ENCODE measurements at places on chromosomes 5 and 9. TPM values are rescaled to one million over a fixed set of nuclear protein-coding genes. Genes with fewer than 3 reads are reported as not detected.

DNA sequence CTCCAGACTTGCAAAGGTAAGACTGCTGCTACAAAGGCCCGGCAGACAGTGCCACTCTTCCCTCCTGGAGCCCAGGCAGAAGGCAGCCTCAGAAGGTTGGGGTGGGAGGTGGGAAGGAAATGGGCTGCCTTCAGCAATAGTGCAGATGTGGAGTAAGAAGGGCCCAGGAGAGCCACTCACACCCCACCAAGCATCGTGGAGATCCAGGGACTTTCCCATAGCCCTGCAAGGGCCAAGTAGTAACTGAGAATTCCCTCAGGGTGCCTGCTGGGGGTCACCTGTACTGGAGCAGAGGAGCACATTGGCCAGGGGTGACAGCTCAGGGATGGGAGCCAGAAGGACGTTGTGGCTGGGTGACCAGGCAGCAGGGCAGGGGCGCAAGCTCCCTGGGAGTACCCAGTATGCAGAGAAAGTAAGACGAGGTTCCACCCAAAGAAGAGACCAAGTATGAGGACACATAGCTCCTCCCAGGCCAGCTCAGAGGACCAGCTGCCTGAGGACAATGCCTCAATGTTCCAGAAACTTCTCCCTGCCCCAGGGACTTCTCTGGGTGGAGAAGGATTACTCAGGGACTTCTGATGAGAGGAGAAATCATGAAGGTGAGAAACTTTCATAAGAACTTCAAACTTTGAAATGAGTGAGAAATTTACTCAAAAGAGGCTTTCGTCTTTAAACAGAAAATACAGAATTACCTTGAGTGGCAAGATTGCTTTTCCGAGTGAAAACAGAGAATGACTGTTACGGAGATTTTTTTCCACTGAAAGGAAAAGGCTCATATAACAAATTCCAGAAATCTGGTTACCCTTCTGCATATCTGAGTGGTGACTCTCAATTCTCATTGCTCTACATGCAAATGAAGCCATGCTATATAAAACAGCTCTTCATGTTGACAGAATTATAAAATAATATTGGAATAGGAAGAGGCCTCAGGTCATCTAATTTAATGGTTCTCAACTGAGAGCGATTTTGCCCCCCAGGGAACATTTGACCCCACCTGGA lies 87.9 kb upstream of the TRIO start:
- no peaks in the 10 kb centered on the region for H3K27me3 ChIP-seq
- no peaks in the 10 kb centered on the region for H3K36me3 ChIP-seq
- no peaks in the 10 kb centered on the region for H3K4me1 ChIP-seq
- H3K4me3 ChIP-seq = no peak overlapping the region

DNA sequence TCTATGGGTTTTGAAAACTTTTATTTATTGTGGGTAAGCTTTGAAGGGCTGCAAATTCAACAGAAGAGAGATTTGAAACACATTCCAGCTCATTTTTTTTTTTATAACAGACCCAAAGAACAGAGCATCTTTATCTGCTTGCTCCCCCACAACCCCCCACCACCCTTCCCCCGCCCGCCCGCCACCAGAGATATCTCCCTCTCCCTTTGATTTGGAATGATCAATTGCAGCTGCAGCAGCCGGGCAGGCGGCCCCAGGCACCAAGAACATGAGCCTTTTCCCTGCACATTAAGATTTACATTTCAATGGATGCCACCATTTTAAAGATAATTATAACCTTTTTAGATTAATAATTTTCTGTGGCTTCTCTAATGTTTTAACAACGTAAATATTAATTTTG lies 510.9 kb downstream of the ZNF608 start:
- no peaks in the 10 kb centered on the region for H3K4me1 ChIP-seq
- no peak overlapping the region for H3K27ac ChIP-seq
- no peak overlapping the region for H3K4me3 ChIP-seq
- no peaks in the 10 kb centered on the region for H3K36me3 ChIP-seq
- H3K27me3 ChIP-seq = no peaks in the 10 kb centered on the region

- H3K27ac ChIP-seq = no peak overlapping the region
- no peak for DNase-seq
- H3K4me3 ChIP-seq = no peak overlapping the region
- no peaks in the 10 kb centered on the region for H3K27me3 ChIP-seq
- peaks cover 25% of the 10 kb centered on the region for H3K4me1 ChIP-seq
These were observed 4.5 kb downstream of the UBE2D2 start for GRCh38 chr5:139565411-139566305.

- H3K27ac ChIP-seq = no peak overlapping the region
- H3K4me1 ChIP-seq = no peaks in the 10 kb centered on the region
- no peaks in the 10 kb centered on the region for H3K36me3 ChIP-seq
- no peaks in the 10 kb centered on the region for H3K27me3 ChIP-seq
- no peak overlapping the region for H3K4me3 ChIP-seq
These were observed 58.8 kb upstream of the DHFR start for GRCh38 chr5:80713631-80714030.

- H3K27ac ChIP-seq = no peak overlapping the region
- no peaks in the 10 kb centered on the region for H3K36me3 ChIP-seq
- no peak for DNase-seq
These were observed 154.3 kb upstream of the FGF10 start for GRCh38 chr5:44543511-44543910.

DNA sequence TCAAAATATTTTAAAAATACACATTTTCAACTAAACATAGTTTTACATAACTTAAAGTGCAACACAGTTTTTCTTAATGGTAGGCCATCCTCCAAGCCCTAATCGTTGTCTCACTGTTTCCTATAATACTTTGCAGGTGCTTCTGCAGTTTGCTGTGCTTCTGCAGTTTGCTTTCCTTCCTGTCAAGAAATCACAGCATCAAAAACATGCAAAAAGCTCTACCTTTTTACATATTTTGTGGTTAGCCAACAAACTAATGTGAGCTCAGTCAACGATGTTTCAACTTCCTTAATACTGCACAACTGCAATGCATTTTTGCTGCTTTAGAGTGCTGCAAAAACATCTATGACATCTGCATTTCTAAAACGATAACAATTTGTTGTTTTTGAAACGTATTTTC lies 25.2 kb downstream of the EMB start:
- no peak for DNase-seq
- H3K27me3 ChIP-seq = no peaks in the 10 kb centered on the region
- no peaks in the 10 kb centered on the region for H3K4me1 ChIP-seq
- no peak overlapping the region for H3K4me3 ChIP-seq
- H3K36me3 ChIP-seq = no peaks in the 10 kb centered on the region

GRCh38 chr5:80387063-80387768 lies 20.6 kb upstream of the ZFYVE16 start:
- H3K27me3 ChIP-seq = no peaks in the 10 kb centered on the region
- H3K4me1 ChIP-seq = no peaks in the 10 kb centered on the region
- H3K4me3 ChIP-seq = no peak overlapping the region
- H3K27ac ChIP-seq = no peak overlapping the region

GRCh38 chr5:142938266-142938880 lies 168.2 kb downstream of the ARHGAP26 start:
- H3K27me3 ChIP-seq = no peaks in the 10 kb centered on the region
- H3K4me3 ChIP-seq = no peak overlapping the region
- no peak for DNase-seq
- H3K27ac ChIP-seq = no peak overlapping the region

- peaks cover 20% of the 10 kb centered on the region for H3K4me1 ChIP-seq
- H3K27me3 ChIP-seq = no peaks in the 10 kb centered on the region
- DNase-seq = no peak
- H3K27ac ChIP-seq = no peak overlapping the region
- no peaks in the 10 kb centered on the region for H3K36me3 ChIP-seq
These were observed 1.4 kb downstream of the NRG2 start for GRCh38 chr5:140041492-140042392.

- H3K4me3 ChIP-seq = no peak overlapping the region
- H3K27ac ChIP-seq = no peak overlapping the region
- H3K27me3 ChIP-seq = no peaks in the 10 kb centered on the region
- H3K36me3 ChIP-seq = peaks cover 26% of the 10 kb centered on the region
- H3K4me1 ChIP-seq = no peaks in the 10 kb centered on the region
- no peak for DNase-seq
These were observed 56.7 kb downstream of the APC start for GRCh38 chr5:112794410-112794809.

The TPRN gene
- total RNA-seq = 5.4 TPM

DNA sequence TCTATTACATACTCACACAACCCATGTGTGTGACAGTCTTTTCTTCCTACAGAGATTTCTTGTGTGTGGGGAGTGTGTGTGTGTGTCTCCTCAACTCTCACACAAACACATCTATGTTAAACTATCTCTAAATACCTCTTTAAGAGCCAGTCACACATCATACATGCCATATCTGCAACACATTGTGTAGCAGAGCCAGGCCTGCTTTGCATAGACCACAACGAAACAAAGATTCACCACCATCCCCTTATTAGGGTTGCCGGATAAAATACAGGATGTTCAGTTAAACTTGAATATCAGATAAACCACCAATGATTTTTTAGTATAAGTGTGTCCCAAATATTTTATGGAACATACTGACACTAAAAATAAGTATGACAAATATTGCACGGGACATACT lies 2.3 kb downstream of the FAM170A start:
- H3K4me3 ChIP-seq = no peak overlapping the region
- DNase-seq = no peak
- no peaks in the 10 kb centered on the region for H3K4me1 ChIP-seq
- no peaks in the 10 kb centered on the region for H3K36me3 ChIP-seq

DNA sequence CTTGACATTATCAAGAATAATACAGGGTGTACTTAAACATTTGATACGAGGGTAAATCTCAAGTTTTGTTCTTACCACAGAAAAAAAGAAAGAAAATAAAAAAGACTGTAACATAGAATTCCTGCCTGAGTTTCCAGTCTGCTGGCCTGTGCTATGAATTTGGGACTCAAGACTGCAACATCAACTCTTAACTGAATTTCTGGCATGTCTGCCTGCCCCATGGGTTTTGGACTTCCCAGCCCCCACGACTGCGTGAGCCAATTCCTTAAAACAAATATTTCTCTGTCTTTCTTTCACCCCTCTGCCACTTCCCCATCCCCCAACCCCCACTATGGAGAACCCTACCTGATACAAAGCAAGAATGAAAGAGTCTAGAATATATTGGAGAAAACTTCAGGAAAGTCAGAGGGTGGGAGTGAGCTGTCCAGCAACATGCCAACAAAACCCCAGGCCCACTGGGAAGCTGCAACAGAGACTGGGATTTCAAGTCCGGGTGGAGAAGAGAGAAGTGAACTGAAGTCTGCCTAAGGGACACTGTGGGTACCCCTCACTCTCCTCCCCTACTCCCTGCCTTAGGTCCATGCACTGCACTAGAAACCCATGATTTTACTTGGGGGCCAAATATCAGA lies 43.0 kb downstream of the MARCHF3 start:
- no peaks in the 10 kb centered on the region for H3K4me1 ChIP-seq
- no peaks in the 10 kb centered on the region for H3K36me3 ChIP-seq
- H3K27me3 ChIP-seq = no peaks in the 10 kb centered on the region
- DNase-seq = no peak
- no peak overlapping the region for H3K4me3 ChIP-seq
- H3K27ac ChIP-seq = no peak overlapping the region

The ATP6V1G1 gene
- 87.1 TPM for total RNA-seq

DNA sequence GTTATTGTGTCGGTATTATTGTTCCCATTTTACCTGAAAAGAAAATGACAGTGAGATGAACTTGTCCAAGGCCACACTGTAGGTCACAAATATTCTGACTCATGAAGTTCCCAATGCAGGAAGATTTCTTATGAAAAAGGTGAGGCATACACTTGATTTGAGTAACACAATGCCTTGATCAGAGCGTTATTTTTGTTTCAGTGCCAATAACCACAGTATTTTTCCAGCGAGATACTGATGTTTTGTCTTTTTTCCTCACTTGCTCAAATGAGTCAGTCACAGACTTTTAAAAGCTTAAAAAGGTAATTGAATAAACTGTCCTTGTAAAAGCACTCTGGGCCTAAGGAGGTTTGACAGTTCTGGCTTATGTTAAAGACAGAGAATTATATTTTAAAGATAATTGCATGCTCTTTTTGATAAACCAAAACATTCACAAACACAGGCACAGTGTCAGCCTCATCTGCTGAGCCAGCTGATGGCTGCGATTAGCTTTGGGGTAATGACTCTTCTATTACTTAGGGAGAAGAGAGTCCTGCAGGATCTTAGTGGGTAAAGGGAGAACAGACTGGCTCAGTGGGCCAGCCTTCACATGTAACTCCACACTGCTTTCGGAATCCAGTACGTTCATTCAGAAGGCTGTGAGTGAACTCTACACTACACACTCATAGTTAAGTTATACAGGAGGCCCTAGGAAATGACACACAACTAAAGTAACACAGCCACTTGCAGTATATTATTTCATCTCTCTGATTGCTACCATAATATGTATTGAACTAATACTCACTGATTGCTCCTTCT lies 165.5 kb upstream of the CD180 start:
- H3K4me1 ChIP-seq = no peaks in the 10 kb centered on the region
- no peak overlapping the region for H3K27ac ChIP-seq
- H3K27me3 ChIP-seq = no peaks in the 10 kb centered on the region
- H3K36me3 ChIP-seq = no peaks in the 10 kb centered on the region
- no peak for DNase-seq

GRCh38 chr9:137685035-137685740 lies 66.4 kb downstream of the EHMT1 start:
- H3K27me3 ChIP-seq = no peaks in the 10 kb centered on the region
- H3K4me3 ChIP-seq = no peak overlapping the region
- H3K36me3 ChIP-seq = no peaks in the 10 kb centered on the region
- no peak for DNase-seq

The CAMK4 gene
- total RNA-seq = 1.2 TPM

- H3K36me3 ChIP-seq = no peaks in the 10 kb centered on the region
- H3K27me3 ChIP-seq = no peaks in the 10 kb centered on the region
- no peak overlapping the region for H3K4me3 ChIP-seq
- H3K27ac ChIP-seq = no peak overlapping the region
These were observed 51.4 kb downstream of the ARRDC3 start for GRCh38 chr5:91331705-91332104.

The KIF12 gene
- 3.8 TPM for total RNA-seq

DNA sequence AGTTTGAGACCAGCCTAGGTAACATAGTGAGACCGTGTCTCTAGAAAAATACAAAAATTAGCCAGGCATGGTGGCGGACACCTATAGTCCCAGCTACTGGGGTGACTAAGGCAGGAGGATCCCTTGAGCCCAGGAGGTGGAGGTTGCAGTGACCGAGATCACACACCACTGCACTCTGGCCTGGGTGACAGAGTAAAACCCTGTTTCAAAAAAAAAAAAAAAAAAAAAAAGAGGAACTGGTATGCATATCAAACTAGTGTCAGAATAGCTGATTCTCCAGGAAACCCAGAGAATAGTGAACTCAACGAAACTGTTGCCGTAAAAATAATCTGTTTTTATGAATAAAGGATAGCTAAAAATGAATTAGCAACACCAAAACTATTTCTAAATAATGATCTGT lies 126.6 kb upstream of the BASP1 start:
- no peaks in the 10 kb centered on the region for H3K36me3 ChIP-seq
- no peaks in the 10 kb centered on the region for H3K4me1 ChIP-seq
- DNase-seq = no peak

DNA sequence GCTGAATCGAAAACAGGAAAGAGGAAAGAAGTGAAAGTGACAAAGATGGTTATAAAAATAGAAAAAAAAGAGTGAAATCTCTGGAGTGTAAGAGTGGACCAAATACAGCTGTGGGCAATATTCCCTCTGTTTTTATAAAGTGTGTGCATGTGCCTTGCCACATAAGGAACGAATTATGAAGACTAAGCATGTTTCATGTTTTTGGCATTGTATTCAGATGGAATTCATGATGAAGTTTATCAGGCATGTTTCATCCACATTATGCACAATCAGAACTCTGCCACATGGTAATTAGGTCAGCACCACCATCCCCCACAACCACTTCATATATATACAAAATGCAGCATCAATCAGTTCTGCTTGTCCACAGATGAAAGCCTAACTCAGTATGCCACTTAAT lies 348.0 kb downstream of the ZNF608 start:
- no peaks in the 10 kb centered on the region for H3K36me3 ChIP-seq
- H3K27me3 ChIP-seq = no peaks in the 10 kb centered on the region
- H3K4me3 ChIP-seq = no peak overlapping the region
- DNase-seq = no peak
- no peaks in the 10 kb centered on the region for H3K4me1 ChIP-seq

All from liver (tissue), 10 donors.